GM19239 (cell line): ENCODE measurements at places on chromosomes 1 and 21.

DNA sequence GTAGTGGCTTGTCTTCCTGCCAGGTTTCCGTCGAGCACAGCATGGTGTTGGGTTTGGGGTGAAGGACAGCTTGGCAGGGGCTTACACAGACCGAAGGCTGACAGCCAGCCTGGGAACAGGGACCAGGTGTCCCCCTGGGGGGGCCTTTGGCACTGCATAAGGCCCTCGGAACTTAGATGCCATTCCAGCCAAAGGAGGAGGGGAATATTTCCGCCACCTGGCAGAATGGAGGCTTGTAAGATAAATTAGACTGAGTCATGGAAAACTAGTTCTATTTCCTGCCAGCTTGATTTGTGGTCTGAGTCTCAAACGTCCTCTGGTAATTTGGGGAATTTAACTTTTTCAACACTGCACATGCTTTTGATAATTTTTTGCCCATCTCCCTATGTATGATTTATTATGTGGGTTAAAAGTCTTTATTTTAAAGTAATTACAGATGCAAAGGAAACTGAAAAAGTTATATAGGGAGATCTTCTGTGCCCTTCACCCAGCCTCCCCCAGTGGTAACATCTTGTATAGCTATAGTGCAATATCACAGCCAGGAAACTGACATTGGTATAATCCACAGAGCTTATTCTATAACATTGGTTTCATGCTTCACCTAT, 11.5 kb upstream of the TMEM51 start:
- no peak for DNase-seq

- no peak for DNase-seq
These were observed 42.8 kb downstream of the CAPN9 start for GRCh38 chr1:230790026-230790425.

- DNase-seq = no peak
These were observed 35.9 kb upstream of the AGPAT3 start for GRCh38 chr21:43829161-43829560.

- no peak for DNase-seq
These were observed at the start of gene RHBG for GRCh38 chr1:156368889-156369684. Gene RHBG (plus strand): TSS chr1:156369211. CDS start chr1:156369250, 39 bp downstream.

DNA sequence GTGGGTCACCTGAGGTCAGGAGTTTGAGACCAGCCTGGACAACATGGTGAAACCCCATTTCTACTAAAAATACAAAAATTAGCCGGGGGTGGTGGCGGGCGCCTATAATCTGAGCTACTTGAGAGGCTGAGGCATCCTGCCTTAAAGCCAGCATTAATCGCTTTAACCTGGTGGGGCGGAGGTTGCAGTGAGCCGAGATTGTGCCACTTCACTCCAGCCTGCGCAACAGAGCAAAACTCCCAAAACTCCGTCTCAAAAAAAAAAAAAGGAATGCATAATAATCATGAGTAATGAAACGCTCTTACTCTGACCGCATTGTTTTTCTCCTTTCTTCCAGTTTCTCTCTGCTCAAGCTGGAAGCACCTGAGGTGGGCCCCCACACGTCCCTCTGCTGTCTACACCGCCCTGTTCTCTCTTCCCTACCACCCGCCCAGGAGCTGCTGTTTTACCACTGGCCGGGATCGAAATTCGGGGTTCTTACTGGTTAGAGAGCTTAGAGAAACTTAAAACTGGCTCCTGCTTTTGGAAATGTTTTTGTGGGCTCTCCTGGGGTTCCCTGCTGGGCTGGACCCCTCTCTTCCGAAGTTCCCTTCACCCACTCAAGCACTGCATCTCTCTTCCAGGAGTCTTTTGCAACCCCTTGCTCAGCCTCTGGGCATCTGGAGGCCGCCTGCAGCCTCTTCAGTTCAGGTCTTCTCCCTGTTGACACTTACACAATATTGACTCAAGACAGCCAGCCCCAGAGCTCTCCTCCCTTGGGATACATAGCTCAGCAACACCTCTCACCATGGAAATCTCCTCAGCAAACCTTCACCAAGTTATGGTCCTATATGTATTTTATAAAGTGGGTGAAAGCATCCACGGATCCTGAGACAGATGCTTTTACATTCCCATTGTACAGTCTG, 62.5 kb downstream of the FAM163A start:
- no peak for DNase-seq

- DNase-seq = no peak
These were observed 4.2 kb downstream of the LRRC71 start for GRCh38 chr1:156924478-156925153.

DNA sequence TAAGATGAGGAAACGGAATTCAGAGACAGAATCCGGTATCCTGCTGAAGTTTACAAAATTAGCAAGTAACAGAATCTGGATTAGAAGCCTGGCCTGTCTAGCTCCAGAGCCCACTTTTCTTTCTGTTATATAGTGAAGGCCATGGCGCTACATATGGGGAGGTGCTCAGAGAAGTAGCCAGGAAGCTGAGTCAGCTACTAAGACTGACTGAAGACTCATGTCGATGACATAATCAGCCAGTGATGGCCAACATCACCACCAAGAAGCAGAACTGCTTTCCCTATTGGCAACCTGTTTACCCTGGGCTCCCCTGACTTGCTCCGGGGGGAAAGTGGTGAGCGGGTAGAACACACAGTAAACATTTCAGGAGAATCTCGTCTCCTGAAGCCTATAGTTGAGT, 18.8 kb downstream of the LRRC52 start:
- no peak for DNase-seq

DNA sequence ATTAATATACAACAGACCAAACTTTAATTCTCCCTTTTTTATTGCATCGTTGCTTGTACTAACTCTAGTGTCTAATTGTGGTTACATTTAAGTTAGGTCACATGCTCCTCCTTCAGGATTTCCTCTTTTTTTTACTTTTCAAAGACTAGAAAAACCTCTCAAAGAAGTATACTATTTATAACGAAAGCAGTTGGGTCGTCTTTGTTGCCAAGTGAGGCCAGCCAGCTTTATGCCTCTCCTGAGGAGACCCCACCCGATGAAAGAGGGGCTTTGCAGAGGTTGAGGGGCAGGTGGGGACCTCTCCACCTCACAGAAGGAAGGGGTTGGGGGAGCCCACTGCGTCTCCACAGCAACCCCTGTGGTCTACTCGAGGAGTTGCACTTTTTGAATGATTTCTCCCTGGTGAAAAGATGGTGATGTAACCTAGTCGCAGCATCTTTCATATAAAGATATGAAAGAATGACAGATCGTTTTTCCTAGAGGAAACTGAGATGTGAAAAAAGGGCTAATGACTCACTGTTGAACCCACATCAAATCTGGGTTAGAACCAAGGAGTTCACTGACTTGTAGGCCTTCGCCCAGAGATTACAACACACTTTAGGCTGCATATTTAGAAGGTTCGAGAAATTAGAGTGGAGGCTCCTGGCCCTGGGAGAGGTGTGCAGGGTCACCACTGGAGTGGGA, 6.4 kb downstream of the TGFB2 start:
- DNase-seq = no peak

- DNase-seq = no peak
These were observed 242.2 kb downstream of the RGS7 start for GRCh38 chr1:241114699-241115233.

DNA sequence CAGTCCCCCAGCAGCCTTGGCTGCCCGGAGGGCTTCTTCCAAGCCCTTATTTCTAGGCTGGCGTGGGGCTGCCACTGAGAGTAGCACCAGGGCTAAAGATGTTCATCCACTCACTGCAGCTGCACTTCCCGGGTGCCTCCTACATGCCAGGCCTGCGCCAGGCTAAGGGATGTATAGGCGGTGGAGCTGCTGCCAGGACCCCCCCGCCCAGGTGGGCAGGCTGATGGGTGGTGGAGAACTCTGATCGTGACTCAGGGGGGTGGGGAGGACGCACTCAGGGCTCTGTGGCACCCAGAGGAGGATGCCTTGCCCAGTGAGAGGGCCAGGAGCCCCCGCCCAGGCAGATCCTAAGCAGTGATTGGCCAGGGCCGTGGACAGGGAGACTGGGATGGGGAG, 34.1 kb downstream of the CFAP74 start:
- DNase-seq = no peak

DNA sequence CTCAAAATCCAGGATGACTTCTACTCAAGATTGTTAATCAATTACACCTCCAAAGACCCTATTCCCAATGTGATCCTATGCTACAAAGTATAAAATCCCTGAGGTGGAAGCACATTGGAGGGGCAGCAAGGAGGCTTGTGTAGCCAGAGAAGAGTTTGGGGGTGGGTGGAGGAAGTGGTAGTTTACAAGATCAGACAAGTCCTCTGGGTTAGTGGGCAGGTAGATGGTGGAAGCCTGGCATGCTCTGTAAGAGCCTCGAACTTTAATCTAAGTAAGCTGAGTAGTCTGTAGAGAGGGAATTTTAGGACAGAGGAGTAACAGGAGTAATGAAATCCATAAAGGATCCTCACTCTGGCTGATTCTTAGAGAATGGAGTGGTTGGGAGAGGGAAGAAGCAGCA, 65.0 kb upstream of the KCTD3 start:
- no peak for DNase-seq

DNA sequence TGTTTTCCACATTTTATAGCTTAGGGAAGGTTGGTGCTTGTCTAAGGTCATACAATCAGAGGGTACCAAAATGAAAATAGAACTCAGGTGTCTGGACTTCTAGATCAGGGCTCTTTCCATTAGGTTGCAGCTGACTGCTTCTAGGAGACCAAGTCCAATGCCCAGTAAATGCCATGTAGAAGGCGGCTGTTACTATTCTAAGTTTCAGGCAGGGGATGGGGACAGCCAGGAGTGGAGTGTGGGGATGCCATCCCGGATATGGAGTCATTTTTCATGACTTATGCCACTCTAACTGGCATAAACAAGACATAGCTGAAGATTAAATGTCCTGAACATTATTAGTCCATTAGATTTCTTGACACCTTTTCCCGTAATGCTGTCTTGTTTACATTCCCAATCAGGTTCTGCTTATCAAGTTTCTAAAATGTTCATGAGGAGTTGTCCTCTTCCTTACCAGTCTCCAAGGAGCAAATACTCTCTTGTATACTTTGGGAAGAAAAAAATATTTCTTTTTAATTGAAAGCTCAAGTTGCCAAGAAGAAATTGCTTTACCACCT, 31.5 kb downstream of the XCL1 start:
- DNase-seq = no peak
